ENCODE measurements at places on chromosomes 6 and 20.

- no peak for DNase-seq
Measured at GRCh38 chr6:40631744-40632143, 44.6 kb upstream of the LRFN2 start.

DNA sequence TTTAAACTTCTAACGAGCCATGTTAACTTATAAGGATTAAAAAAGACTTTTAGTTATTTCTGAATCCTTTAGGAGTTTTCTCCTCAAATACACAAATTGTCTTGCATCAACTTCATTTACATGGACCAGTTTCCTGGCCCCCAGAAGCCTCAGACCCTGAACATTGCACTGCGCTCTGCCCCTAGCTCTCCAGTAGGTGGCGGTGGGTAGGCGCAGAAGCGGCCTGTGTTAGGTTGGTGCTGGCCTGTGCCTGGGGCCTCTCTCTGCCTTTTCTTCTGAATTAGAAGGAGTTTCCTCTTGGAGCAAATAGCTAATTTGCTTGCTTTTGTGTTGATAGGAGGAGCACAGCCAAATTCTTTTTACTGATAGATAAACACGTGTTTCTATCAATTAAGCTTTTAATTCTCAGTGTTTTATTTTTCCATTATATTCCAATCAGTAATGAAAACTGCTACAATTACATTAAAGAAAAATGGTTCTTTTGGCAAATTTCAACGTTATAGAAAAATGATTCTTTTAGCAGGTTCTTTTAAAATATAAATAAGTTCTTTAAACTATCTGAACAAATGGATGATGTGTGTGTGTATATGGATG, 44.4 kb downstream of the DTD1 start:
- peak; percentile 47 for DNase-seq

GRCh38 chr6:31356216-31356945, 598 bp downstream of the HLA-B start:
- DNase-seq: peak; percentile 49

GRCh38 chr6:144296973-144297372, 11.8 kb downstream of the UTRN start:
- no peak for DNase-seq

- DNase-seq: no peak
Measured at GRCh38 chr20:48930035-48930434, 8.5 kb downstream of the ARFGEF2 start.

- DNase-seq: no peak
Measured at GRCh38 chr6:414447-414846, 22.9 kb downstream of the IRF4 start.

- DNase-seq: no peak
Measured at GRCh38 chr6:111686249-111686931, 80.7 kb upstream of the TRAF3IP2 start.

DNA sequence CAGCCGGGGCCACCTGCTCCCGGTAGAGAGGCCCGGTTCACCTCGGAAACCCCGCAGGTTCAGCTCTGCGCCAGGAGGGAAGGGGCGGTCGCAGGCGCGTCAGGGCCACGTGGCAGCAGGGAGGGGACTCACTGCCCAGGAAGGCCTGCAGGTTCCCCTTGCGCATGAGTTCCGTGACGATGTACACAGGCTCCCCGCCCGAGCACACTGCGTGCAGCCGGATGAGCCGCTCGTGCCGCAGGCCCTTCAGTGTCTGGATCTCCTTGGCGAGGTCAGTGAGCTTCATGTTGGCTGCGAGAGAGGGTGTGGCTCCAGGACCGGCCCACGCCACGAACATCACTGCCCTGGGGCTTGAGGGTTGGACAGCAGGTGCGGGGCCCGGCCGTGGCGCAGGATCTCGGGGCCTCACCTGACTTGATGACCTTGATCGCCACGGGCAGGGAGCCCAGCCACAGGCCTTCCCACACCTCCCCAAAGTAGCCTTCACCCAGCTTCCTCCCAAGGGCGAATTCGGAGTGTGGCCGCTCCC, 4.9 kb upstream of the PTK6 start:
- DNase-seq: no peak

GRCh38 chr6:39428152-39428551, 105.7 kb upstream of the KCNK16 start:
- DNase-seq: no peak

GRCh38 chr6:27892649-27893058, 19.5 kb downstream of the OR2B2 start:
- DNase-seq: no peak

DNA sequence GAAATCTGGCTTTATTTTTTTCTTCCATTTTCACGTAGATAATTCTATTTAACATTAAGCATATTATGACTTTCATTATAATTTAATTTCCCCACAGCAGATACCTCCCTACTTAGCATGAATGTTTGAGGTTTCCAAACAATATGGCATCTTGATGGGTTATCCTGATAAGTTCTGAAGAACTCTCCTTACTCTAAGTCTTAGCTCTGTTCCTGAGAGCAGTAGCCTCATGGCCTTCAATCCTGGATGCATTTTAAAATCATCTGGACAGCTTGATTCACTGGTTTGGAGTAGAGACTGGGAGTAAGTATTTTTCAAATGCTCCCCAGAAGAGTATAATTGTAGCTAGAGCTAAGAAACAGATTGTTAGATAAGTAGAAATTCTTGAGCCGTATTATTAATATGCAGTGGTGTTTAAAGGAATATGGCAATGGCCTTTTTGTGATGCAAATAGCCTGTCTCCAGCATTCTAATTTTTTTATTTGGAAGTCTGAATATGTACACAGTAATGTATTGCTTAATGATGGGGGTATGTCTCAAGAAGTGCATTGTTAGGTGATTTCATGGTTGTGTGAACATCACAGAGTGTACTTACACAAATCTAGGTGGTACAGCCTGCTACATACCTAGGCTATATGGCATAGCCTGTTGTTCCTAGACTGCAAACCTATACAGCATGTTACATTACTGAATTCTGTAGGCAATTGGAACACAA, 110.5 kb upstream of the EEF1E1 start:
- DNase-seq: no peak

GRCh38 chr6:130000526-130001421, 17.6 kb upstream of the L3MBTL3 start:
- DNase-seq: no peak

DNA sequence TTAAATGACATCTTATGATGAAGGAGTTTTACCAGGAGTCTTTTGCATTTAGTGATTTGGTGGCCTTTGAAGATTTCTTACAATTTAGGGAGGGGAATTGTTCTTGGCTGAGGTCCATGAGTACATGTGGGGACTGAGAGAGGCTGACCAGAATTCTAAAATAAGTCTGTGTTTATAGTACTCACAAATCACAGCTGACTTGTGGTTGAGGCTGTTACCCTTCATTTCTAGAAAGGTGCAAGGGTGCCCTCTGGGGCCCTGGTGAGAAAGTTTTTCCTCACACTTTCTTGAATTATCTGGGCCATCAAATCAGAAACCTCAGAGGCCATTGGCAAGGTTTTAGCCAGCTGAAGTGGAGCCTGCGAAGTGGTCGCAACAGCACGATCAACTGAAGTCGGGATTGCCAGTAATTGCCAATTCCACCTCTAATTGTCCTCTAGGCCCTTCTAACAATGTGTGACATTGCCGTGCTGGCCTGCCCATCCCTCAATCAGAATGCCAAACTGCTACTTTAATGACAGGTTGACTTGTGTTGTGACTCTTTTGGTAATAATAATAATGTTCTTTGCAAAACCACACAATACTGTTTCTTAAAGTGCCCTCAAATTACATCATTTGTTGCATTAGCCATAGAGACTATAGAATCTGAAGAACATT, 221.6 kb downstream of the OGFRL1 start:
- no peak for DNase-seq

- no peak for DNase-seq
Measured at GRCh38 chr20:51487565-51488268, 54.8 kb downstream of the NFATC2 start.

DNA sequence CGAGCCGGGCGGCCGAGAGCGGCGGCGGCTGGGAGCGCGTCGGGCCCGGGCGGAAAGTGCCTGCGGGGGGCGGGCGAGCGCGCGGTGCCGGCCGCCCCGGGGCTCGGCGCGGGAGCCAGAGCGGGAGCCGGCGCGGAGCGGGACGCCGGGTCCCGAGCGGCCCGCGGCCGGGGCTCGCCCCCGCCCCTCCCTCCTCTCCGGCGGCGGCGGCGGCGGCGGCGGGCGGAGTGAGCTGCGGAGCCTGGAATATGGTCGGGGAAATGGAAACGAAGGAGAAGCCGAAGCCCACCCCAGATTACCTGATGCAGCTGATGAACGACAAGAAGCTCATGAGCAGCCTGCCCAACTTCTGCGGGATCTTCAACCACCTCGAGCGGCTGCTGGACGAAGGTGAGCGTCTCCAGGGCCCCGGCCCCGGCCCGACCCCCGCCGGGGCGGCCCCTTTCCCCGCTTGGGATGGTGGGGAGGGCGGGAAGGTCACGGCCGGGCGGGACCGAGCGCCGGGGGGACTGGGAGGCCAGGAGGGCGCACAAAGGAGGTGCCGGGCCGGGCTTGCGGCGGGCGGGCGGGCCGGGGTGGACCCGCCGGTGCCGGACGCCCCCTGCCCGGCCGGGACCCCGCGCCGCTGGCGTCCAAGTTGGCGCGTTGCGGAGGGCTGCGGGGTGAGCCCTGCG, 565 bp downstream of the QKI start:
- DNase-seq: peak; percentile 30

- DNase-seq: no peak
Measured at GRCh38 chr6:156804402-156804801, 27.2 kb downstream of the ARID1B start.

DNA sequence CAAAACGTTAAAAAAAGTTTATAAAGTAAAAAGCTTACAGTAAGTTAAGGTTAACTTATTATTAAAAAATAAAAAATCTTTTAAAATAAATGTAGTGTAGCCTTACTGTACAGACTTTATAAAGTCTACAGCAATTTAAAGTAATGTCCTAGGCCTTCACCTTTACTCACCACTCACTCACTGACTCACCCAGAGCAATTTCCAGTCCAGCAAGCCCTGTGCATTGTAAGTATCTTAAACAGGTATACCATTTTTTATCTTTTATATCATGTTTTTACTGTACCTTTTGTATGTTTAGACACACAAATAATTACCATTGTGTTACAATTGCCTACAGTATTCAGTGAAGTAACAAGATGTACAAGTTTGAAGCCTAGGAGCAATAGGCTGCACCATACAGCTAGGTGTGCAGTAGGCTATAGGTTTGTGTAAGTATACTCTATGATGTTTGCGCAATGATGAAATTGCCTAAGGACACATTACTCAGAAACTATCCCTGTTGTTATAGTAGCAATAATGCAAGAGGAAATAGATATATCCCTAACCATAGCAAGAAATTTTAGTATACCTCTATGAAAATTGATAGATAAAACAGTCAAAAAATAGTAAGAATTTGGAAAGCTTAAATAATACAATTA, 39.5 kb downstream of the FBXO5 start:
- DNase-seq: no peak

- DNase-seq: no peak
Measured at GRCh38 chr6:2725999-2726567, 24.6 kb downstream of the MYLK4 start.

DNA sequence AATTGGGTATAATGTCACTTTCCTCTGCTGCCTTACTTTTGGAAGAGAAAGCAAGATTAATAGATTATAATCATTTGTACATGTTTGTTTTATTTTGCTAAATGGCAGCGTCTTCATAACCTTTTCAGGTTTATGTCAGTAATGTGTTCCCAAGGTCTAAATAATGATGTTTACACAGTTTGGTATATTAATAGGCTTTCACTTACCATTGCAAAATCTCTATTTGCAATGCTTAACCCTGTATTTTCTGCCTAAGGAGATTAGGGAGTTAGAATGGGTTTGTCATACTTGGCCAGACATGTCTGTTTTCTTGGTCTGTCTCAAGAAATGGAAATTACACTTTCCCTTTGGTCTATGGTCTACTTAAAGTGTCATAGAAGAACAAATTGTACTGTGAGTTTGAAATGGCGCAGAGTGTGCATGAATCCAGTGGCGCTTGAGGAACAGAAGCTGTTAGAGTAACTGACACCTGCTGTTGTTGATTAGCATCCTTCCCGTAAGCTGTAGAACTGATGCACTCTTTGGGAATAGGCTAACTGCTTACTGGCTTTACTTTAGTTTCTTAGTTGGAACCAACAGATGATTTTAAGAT, 261.1 kb downstream of the SAMD5 start:
- DNase-seq: no peak

DNA sequence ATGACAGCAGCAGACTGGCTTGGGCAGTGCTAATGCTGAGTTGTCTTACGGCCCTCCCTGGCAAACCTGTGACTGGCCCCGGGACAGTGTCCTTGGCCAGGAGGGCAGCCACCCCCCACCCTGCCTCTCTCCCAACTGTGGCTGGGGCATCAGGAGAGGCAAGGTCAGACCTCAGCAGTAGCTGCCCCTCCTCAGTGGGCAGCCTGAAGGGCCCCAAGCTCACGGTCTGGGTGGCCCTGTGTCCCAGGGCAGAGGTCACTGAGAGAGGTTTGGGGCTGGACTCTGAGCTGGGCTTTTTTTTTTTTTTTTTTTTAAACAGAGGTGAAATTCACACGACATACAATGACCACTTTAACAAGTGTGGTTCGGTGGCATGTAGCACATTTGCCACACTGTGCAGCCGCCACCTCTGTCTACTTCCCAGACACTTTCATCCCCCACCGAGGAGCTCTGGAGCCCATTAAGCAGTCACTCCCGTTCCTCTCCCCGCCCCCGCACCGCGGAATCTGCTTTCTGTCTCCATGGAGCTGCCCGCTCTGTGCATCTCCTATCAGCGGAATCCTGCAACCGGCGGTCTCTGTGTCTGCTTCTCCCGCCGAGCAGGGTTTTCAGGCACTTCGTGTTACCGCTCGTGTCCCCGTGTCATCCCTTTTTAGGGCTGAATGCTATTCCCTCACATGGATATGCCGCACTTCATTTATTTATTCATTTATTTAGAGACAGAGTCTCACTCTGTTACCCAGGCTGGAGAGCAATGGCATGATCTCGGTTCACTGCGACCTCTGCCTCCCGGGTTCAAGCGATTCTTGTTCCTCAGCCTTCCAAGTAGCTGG, 67.9 kb upstream of the GATA5 start:
- DNase-seq: no peak

DNA sequence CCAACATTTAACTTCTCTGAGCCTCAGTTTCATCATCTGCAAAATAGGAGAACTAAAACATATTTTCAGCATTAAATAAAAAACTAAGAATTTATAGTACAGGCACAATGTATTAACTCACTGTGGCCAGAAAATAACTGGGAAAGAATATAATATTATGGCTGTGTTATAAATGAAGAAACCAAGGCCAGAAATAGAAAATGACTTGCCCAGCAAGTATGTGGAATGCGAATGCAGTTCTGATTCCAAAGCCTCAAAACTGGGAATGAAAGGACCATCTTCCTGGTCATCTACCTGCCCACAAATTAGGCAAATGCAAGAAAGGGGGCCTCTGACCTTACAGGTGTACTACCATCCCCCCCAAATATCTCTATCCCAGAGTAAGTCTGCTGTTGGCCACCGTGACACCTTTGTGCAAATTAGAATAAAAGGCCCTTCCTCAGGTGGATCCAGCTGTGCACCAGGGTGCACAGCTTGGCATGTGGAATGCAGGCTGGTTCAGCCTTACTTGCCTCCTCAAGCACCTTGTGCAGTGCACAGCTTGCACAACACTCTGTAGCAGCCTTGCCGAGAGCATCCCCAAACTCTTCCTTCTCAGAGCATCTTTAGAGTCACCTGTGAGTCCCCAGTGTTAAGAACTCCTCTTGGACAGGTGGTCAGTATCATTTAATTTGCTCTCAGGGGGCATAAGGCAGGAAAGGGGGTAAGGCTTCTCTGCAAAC, 4.4 kb downstream of the SLC13A3 start:
- DNase-seq: no peak
